ENCODE measurements at places on chromosomes 12 and 14. TPM values are rescaled to one million over a fixed set of nuclear protein-coding genes. Genes with fewer than 3 reads are reported as not detected.

DNA sequence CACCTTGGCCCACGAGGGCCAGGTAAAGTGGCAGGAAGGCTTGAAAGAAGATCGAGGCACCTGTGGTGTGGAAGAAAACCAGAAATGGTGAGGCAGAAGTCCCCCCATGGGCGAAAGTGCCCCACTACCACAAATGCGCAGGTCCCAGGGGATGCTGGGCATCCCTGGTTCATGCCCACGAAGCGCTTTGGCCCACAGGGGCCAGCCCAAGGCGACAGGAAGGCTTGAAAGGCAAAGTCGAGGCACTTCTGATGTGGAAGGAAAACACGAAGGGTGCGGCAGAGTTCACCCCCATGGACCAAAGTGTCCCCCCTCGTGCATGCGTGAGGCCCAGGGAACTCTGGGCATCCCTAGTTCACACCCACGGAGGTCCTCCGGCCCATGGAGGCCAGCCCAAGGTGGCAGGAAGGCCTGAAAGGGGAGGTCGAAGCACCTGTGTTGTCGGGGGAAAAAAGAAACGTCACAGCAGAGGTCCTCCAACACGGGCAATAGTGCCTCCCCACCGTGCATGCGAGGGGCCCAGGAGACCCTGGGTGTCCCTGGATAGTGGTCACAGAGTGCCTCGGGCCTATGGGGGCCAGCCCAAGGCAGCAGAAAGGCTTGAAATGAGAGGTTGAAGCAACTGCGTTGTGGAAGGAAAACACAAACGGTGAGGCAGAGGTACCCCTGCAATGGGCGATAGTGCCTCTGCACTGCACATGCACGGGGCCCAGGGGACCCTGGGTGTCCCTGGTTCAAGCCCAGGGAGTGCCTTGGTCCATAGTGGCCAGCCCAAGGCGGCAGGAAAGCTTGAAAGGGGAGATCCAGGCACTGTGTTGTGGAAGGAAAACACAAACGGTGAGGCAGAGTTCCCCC is 373.9 kb downstream of the ALG10 start:
- H3K36me3 ChIP-seq = no peaks in the 10 kb centered on the region
- no peak for DNase-seq
- no peak overlapping the region for H3K27ac ChIP-seq
- H3K4me1 ChIP-seq = no peaks in the 10 kb centered on the region
- H3K4me3 ChIP-seq = no peak overlapping the region

- no peak overlapping the region for H3K4me3 ChIP-seq
- no peaks in the 10 kb centered on the region for H3K27me3 ChIP-seq
- no peaks in the 10 kb centered on the region for H3K36me3 ChIP-seq
- no peak overlapping the region for H3K27ac ChIP-seq
Observed at GRCh38 chr12:107803092-107803491, 28.6 kb downstream of the ASCL4 start.

GRCh38 chr12:108345716-108346633 is 6.9 kb upstream of the CMKLR1 start:
- H3K27ac ChIP-seq = no peak overlapping the region
- H3K27me3 ChIP-seq = no peaks in the 10 kb centered on the region
- H3K4me1 ChIP-seq = no peaks in the 10 kb centered on the region
- no peak for DNase-seq

DNA sequence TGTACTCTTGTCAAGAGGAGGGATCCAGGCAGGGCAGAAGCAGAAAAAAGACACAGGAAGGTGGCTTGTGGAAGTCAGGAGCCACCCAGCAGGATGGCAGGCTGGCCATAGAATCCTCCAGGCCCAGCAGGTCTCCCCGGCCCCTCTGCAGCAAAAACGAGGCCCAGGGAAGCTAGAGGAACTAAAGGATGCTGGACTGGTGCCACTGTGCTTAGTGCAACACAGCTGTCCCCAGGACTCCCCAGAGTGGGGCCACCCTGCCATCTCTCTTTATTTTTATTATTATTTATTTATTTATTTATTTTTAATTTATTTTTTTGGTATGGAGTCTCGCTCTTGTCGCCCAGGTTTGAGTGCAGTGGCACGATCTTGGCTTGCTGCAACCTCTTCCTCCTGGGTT is 54.1 kb downstream of the PITPNM2 start:
- no peak for DNase-seq
- H3K27ac ChIP-seq = no peak overlapping the region
- no peaks in the 10 kb centered on the region for H3K36me3 ChIP-seq
- H3K27me3 ChIP-seq = peaks cover 8% of the 10 kb centered on the region
- H3K4me1 ChIP-seq = peaks cover 13% of the 10 kb centered on the region

GRCh38 chr12:113245695-113246477 is 24.6 kb downstream of the TPCN1 start:
- DNase-seq = peak; percentile 84
- H3K27me3 ChIP-seq = no peaks in the 10 kb centered on the region
- H3K4me1 ChIP-seq = peaks cover 44% of the 10 kb centered on the region
- peak overlapping the region; percentile 60 for H3K27ac ChIP-seq

- H3K4me1 ChIP-seq = no peaks in the 10 kb centered on the region
- H3K27me3 ChIP-seq = no peaks in the 10 kb centered on the region
- H3K36me3 ChIP-seq = no peaks in the 10 kb centered on the region
- H3K4me3 ChIP-seq = no peak overlapping the region
Observed at GRCh38 chr14:53127151-53127550, 26.0 kb downstream of the DDHD1 start.

GRCh38 chr14:68208218-68208617 is 388.6 kb downstream of the RAD51B start:
- H3K4me1 ChIP-seq = peaks cover 15% of the 10 kb centered on the region
- peak; percentile 62 for DNase-seq
- H3K4me3 ChIP-seq = no peak overlapping the region

- DNase-seq = peak; percentile 97
- no peaks in the 10 kb centered on the region for H3K36me3 ChIP-seq
- peaks cover 23% of the 10 kb centered on the region for H3K4me1 ChIP-seq
- H3K4me3 ChIP-seq = peak overlapping the region; percentile 4
- peak overlapping the region; percentile 57 for H3K27ac ChIP-seq
- H3K27me3 ChIP-seq = no peaks in the 10 kb centered on the region
Observed at GRCh38 chr12:27542628-27543027, 18.6 kb downstream of the PPFIBP1 start.

ANKRD52 gene
- 98.4 TPM for total RNA-seq

CLEC7A gene
- total RNA-seq = 1.4 TPM

All from astrocyte (in vitro differentiated cells and primary cell).